ENCODE measurements at places on chromosomes 13 and 19.

DNA sequence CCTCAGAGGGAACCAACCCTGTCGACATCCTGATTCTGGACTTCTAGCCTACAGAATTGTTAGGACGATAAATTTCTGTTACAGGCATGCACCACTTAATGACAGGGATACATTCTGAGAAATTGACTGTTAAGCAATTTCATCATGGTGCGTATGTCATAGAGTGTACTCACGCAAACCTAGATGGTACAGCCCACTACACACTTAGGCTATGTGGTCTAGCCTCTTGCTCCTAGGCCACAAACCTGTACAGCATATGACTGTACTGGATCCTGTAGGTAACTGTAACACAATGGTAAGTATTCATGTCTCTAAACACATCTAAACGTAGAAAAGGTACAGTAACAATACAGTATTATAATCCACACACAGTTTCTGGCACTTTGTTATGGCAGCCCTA lies 13.3 kb downstream of the USP12 start:
- DNase-seq, result no peak

DNA sequence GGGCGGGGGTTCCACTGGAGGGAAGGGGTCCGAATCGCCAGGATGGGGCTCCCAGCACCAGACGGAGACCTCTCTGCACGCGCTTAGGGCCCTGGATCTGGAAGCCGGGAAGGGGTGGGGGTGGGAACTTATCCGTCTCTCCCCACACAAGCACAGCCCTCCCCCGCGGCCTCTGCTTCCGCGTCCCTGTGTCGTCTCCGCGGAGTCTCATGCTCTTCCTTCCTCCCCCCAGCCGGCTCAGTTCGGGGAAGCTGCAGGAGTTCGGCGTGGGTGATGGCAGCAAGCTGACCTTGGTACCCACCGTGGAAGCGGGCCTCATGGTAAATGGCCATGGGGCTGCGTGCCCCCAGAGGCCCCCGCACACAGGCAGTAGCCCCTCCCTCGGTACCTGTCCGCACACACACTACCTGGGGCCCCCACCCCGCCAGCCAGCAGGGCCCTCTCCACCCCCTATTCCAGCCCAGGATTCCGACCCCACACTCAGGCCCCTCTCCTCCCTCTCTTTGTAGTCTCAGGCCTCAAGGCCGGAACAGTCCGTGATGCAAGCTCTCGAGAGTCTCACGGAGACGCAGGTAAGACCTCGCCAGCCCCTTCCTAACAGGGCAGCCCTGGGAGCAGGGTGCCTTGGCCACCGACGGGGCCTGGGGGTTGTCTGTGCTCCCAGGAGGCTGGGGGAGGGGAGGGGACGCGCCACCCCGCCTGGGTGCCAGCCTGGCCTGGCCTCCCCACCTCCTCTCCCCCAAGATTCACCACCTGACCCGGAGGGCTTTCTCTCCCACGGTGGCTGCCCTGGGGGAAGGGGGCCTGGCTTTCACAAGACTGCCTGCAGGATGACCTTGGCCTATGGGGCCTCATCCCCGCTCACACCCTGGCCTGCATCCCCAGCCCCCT lies 3.2 kb downstream of the MIDN start:
- peak; percentile 38 for DNase-seq

- no peak for DNase-seq
These were observed 82.9 kb upstream of the POSTN start for GRCh38 chr13:37681281-37682032.

DNA sequence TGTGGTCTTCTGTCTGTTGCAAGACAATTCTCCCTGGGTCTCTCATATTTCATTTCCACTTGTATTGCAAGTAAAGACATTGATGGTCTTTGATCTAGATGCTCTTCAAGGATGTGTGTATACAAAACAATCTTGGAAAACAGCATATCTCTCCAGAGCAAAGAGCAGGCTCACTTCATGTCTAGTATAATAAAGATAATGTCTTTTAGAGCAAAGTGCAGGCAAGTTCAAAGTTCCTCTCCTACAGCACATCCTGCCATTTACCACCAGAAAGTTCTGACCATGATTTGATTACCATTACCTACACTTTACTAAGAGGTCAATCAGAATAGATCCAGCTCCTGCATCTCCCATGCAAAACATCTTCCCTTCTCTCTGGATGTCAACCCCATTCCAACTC lies 162.8 kb downstream of the DIAPH3 start:
- no peak for DNase-seq

DNA sequence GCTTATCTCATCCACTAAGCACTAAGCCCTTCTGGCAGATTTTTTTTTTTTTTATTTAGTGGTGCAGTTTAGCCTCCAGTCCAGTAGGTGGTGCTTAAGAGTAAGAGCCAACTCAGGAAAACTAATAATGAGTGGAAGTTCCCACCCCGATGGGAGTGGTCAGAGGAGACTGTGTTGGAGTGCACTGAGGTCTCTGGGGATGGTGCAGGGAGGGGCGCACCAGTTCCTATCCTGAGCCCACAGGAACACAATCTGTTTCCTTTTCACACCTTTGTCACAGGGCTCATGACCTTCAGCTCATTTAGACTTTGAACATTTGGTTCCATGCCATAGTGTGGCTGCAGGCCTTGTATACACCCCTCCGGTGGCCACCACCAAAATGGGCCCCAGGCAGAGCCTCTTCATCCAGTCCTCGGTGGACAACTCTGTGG lies 367.4 kb downstream of the SPRY2 start:
- DNase-seq, result no peak

DNA sequence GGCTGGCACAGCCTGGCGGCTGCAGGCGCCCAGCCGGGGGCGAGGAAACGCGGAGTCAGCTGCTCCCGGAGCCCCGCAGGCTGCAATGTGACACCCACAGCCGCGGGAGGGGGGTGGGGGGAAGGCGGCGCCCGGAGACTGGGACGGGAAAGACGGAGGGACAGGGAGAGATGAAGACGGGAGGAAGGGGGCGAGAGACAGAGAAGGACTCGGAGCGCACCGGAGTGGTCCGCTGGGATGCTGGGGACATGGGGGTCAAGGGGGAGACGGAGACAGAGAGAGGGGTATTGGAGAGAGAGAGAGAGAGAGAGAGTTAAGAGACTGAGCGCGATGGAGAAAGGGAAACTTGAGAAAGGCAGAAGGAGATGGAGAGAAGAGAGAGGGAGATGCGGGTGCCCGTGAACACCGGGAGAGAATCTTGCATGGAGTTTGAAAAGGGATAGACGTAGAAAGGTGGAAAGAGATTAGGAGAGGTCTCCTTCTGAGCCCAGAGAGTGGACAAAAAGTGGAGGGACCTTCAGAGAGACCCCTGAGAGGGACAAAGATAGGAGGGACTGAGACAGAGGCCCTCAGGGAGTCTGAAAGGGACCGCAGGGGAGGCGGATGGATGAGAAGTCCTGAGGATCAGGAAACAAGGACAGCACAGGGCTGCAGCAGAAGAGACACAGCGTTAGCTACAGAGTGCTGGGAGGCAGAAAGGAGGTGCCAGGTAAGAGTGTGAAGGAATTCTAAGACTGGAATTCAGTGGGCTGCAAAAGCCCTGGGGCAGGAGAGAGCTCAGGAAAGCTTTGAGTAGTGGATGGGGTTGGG lies 1.0 kb downstream of the SCN1B start:
- DNase-seq, result no peak

- peak; percentile 33 for DNase-seq
These were observed 76.0 kb upstream of the LSM14A start for GRCh38 chr19:34096020-34096915.

DNA sequence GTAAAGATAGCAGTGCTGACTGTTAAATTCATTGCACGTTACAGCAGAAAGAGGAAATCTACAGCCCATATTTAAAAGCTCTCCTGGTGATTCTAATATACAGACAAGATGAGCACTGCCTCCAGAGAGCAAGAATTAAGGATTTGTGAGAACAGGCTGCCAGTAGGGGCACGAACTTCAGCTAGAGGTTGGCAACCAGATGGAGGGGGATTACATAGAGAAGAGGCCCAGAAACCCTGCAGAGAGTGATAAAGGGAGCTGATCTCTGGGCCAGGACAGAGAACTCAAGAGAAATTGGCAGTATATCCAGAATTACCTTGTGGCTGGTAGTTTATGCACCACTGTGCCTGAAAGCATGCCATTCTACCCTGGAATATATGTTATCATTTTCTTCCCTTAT lies 144.8 kb downstream of the UFM1 start:
- DNase-seq, result no peak

GRCh38 chr13:46667687-46668281 lies 114.8 kb downstream of the LRCH1 start:
- DNase-seq, result peak; percentile 49

- no peak for DNase-seq
These were observed 30.9 kb downstream of the FAM216B start for GRCh38 chr13:42812316-42812715.

- no peak for DNase-seq
These were observed 1.1 kb downstream of the PRODH2 start for GRCh38 chr19:35811317-35812219.

GRCh38 chr19:19111967-19112580 lies 26.2 kb downstream of the TMEM161A start:
- no peak for DNase-seq

DNA sequence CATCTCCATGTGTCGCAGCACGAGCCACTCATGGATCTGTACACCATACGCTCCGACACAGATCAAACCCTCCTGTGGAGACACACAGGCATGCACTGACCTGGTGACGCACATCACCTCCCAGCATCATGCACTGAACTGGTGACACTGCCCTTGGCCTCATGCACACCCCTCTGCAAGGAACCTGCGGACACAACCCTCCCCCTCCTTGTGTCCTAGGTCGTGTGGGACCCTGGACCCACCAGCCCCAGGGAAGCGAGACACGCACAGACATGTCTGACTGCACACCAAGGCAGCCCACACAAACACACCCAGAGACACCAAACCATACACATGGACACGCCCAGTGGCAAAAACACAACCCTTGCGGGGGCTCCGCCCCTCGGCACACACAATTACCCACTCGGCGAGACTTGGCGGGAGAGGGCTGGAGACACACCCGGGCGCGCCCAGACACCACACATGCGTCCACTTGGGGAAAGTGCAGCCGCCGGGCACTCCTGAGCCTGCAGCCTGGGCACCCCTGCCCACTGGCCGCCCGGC lies 2.0 kb upstream of the KCNN4 start:
- DNase-seq, result no peak

- DNase-seq, result no peak
These were observed 572 bp downstream of the SHISA2 start for GRCh38 chr13:26051231-26051656.

GRCh38 chr19:5145521-5146511 lies 176.9 kb downstream of the KDM4B start:
- DNase-seq, result no peak

GRCh38 chr19:31383553-31383952 lies 34.3 kb upstream of the TSHZ3 start:
- no peak for DNase-seq

GRCh38 chr13:82058364-82058763 lies 1717.4 kb upstream of the SPRY2 start:
- no peak for DNase-seq

DNA sequence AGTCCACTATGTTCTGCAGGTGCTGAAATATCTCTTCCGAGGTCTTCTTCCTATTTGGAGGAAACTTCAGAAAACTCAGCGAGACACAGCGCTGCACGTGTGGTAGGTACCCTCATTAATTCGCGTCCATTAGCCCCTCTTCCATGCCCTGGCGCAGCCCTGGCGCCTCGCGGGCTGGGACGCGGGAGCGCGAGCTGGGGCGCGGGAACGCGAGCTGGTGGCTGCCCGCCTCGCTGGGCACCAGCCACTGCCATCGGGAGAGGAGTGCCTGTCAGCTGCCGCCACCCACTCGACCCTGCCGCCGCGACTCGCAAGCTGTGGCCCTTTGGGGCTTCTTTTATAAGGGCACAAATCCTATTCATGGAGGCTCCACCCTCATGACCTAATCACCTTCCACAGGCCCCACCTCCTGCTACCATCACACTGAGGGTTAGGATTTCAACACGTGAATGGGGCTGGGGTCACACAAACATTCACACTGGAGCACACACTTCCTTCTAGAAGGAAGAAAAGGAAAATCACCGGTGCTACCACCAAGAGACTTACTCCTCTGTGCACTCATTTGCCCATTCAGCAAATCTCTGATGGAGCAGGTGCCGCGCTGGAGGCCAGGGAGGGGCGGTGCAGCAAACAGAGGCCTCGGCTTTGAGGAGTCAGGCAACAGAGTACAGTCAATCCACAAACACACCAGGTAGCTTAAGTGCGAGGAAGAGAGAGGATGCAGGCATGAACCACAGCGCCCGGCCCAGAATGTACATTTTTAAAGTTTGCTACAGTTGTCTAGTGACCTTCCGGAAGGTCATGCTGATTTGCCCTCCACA lies 43.0 kb upstream of the LATS2 start:
- no peak for DNase-seq

GRCh38 chr13:108915095-108915633 lies 285.8 kb downstream of the MYO16 start:
- DNase-seq, result no peak
